ENCODE measurements at places on chromosomes 4 and X.

DNA sequence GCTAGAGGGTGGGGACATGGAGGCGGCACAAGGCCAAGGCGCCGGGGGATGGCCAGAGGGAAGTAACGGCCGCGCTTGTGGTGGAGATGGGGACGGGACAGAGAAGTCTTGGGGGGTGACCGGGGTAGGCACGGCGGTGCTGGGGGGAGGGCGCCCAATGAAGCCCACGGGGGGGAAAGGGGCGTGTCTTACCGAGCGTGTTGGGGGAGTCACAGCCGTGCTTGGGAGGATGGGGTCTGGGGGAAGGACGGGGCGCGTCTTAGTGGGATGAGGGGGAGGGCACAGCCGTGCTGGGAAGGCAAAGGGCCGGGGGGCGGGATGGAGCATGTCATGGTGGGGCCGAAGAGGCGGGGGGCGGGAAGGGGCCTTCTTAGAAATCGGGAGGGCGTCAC, 952 bp downstream of the ARSD start:
- peak overlapping the region; percentile 100 for H3K27ac ChIP-seq
- no peaks in the 10 kb centered on the region for H3K36me3 ChIP-seq
- H3K4me3 ChIP-seq, result peak overlapping the region; percentile 18

DNA sequence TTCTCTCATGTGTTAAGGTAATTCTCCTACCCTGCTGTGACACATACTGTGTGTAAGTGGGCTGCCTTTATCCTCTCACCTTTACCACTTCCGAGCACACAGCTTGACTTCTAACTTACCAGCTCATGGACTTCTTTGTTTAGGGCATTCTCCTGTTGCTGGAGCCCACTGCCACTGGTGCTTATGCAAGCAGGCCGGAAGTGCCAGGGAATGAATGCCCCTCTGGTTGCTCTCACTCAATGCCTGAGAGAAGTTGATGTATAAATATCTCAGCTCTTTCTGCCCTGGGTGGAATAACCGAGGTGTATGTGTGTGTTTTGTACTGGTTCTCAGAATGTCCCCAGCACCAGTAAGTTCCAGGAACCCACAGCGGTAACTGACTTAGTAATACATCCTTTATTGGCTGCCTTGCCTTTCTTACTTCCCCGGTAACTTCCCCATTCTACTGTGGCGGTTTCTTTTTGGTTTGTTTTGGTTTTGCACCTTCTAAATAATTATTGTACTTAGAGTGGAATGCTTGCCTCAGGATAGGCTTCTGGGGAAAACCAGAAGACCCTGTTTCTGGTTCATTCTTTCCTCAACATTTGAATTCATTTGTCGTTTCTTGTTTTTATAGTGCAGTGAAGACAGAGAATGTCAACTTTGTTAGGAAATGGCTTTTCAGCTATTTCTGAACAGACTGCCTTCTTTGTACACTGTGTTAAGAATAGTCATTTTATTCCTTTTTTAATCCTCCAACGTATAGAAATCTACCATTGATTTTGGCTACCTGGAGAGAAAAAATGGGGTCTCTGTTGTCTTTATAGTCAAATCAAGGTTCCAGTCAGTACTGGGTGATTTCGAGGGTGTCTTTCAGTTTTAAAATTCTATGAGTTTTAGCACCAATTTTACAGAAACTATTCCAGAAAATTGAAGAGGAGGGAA, 45.4 kb downstream of the CXorf58 start:
- no peak overlapping the region for H3K27ac ChIP-seq
- DNase-seq, result no peak
- H3K4me1 ChIP-seq, result no peaks in the 10 kb centered on the region
- no peaks in the 10 kb centered on the region for H3K36me3 ChIP-seq
- no peak overlapping the region for H3K4me3 ChIP-seq

DNA sequence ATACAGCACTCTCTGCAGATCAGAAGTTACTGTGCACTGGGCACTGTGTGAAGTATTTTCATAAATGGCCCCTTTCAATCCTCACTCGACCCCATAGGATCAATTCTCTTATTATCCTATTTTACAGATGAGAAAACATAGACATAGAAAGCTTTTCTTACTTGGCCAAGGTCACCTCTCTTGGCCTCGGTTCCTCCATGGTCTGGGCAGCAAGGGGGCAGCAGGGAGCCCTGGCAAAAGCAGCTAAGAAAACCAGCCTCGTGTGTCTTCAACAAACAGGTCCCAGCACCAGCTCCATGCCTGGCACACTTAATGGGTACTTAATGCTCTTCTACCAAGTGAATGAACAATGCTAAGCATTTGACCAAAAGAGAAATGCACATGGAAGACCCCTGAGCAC, 34.4 kb downstream of the BST1 start:
- H3K27ac ChIP-seq, result no peak overlapping the region
- H3K27me3 ChIP-seq, result no peaks in the 10 kb centered on the region
- H3K36me3 ChIP-seq, result no peaks in the 10 kb centered on the region
- H3K4me1 ChIP-seq, result no peaks in the 10 kb centered on the region
- no peak overlapping the region for H3K4me3 ChIP-seq
- no peak for DNase-seq

DNA sequence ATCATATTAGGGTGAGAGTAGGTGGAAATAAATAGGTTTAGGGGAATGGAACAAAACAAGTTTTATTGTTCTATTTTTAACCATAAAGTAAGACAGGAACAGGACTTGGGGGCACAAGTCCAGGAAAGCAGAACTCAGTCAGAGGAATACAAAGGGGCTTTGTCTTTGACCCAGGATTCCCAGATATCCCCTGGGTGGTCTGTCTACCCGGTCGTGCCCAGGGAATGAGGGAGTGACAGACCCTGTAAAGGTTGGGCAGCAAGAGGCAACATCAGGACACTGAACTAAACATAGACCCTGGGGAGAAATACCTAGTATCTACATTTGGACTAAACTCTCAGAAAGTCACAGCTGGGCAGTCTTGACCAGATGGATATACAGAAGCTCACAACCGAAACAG, 50.6 kb downstream of the PTCHD1 start:
- H3K27me3 ChIP-seq, result no peaks in the 10 kb centered on the region
- no peak for DNase-seq
- no peak overlapping the region for H3K4me3 ChIP-seq
- H3K27ac ChIP-seq, result peak overlapping the region; percentile 20
- no peaks in the 10 kb centered on the region for H3K36me3 ChIP-seq
- no peaks in the 10 kb centered on the region for H3K4me1 ChIP-seq

DNA sequence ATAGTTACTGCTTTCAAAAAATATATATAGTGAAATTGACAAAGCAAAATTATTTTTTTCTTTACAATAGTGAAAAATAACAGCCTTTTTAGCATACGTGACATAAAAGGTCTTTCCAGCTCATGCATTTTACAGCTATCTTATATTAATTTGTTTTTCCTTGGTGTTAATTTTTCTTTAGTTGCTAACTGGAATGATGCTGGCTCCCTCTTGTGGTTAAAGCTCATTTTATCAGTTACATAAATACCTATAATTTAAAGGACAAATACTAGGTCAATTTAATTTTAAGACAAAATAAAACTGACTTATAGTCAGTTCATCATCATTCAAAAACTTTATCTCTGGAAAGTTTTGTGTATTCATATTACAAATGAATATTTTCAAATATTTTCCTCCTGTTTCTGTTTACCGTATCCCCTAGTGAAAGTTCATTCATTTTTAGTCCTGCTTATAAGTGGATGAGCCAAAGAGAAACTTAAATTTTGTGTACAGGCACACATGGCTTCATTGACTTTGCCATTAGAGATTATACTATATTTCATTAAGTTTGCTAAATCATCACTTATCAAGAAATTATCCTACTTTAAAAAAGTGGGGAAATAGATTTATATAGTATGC, 9.9 kb upstream of the ANAPC4 start:
- H3K36me3 ChIP-seq, result no peaks in the 10 kb centered on the region
- DNase-seq, result peak; percentile 56
- H3K27ac ChIP-seq, result no peak overlapping the region
- no peaks in the 10 kb centered on the region for H3K27me3 ChIP-seq

DNA sequence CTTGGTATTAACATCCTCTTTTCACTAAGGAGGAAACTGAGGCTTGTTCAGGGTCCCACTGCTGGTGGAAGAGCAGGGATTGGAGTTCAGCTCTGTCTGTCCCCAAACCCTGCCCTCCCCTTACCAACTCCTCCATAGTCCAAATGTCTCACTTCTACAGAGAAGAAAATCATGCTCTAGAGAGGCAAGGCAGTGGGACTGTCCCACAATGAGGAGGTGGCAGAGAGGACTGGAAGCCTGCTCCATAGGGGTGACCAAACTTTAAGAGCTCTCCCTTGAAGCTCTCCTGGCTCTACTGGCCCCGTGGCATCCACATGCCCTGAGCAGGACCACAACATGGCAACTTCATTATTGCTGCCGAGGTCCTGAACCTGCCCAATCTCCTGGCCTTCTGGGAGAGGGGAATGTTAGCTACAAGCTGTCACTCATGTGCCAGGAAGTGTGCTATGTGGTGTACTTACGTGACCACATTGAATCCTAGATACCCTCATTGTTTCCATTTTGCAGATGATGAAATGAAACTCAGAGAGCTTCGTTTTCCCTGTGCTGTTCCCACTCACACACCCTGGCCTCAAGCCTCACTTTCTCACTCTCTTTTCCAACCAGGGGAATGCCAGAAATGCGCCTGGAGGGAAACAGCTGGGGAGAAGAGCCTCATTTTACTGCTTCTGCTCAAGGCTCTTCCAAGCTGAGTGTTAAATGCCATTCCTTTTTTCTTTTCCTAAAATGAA, 71.5 kb downstream of the ANAPC4 start:
- H3K27me3 ChIP-seq, result no peaks in the 10 kb centered on the region
- no peak for DNase-seq
- no peaks in the 10 kb centered on the region for H3K36me3 ChIP-seq
- H3K4me3 ChIP-seq, result no peak overlapping the region

GRCh38 chr4:101230801-101231426, 116.4 kb downstream of the PPP3CA start:
- no peaks in the 10 kb centered on the region for H3K4me1 ChIP-seq
- no peak for DNase-seq
- no peaks in the 10 kb centered on the region for H3K27me3 ChIP-seq
- no peak overlapping the region for H3K27ac ChIP-seq
- no peak overlapping the region for H3K4me3 ChIP-seq

DNA sequence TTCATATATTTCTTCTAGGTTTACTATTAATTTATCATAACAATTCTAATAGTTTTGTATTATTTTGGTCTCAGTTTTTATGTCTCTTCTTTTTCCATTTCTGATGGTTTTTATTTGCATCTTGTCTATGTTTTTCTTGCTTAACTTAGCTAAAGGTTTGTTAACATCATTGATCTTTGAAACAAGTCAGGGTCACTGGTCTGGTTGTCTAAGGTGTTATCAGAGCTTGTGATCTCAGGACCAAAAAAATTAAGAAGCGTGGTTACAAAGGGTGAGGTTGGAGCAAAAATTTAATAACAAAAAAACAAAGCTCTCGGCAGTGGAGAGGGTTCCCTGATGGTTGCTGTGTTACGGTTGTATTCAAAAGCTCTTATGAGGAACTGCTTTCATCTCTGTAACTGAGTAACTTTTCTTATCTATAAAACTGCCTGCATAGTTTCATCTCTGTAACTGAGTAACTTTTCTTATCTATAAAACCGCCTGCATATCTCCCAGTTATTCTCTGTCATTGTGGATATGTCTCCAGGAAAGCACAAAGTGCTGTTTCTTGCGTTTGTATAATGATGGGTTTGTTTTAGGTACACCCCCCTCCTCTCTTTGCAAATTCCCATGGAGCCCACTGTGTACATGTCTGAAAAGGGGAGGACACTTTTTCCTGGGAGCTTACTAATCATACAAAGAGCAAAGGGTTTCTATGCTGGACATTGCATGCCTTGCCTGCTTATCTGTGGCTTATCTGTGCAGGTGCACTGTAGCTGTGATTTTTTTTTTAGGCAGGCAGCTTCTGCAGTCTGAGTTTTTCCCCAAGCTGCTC, 62.4 kb upstream of the UGT2B15 start:
- H3K27ac ChIP-seq, result peak overlapping the region; percentile 82
- no peaks in the 10 kb centered on the region for H3K36me3 ChIP-seq
- DNase-seq, result peak; percentile 77

GRCh38 chr4:11250510-11250909, 178.2 kb downstream of the HS3ST1 start:
- no peaks in the 10 kb centered on the region for H3K27me3 ChIP-seq
- H3K36me3 ChIP-seq, result no peaks in the 10 kb centered on the region
- H3K4me3 ChIP-seq, result no peak overlapping the region
- no peak overlapping the region for H3K27ac ChIP-seq
- no peak for DNase-seq

GRCh38 chr4:34039766-34040165, 2204.5 kb downstream of the ARAP2 start:
- no peaks in the 10 kb centered on the region for H3K36me3 ChIP-seq
- no peak overlapping the region for H3K27ac ChIP-seq
- H3K27me3 ChIP-seq, result no peaks in the 10 kb centered on the region

DNA sequence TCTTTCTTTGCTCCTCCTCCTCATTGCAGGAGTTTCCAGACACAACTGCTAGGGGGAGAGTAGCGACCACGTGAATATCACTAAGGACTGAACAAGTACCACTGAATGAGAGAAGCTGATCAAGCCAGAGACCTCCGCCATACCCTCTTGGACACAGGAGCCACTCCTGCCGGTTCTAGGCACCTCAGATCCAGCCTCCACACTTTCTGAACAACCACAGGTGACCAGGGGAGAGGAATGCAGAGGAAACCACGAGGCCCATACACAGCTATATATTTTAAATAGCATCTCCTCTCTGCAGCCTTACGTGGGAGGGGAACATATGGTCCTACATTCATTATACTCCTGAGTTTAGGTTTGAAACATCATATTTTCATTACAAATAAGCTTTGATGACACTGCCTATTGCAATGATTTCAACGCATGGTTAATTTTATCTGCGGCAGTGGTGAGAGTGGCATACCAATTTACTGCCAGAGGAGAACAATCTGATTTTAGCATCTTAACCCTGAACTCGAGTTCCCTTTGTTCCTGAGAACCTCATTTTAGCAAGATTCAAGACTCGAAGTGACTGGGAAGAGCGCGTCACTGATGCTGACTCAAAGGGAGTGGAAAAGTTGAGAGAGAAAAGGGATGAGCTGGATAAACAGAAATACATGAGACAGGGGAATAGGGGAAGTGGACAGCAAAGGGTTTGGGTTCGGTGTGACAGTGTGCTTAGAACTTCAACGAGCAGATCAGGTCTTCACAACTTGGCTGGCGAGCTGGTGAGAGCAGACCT, 231.7 kb upstream of the PPARGC1A start:
- no peak for DNase-seq
- no peak overlapping the region for H3K27ac ChIP-seq
- H3K36me3 ChIP-seq, result no peaks in the 10 kb centered on the region
- H3K4me3 ChIP-seq, result no peak overlapping the region
- peaks cover 13% of the 10 kb centered on the region for H3K27me3 ChIP-seq

- no peaks in the 10 kb centered on the region for H3K36me3 ChIP-seq
- no peak for DNase-seq
- no peak overlapping the region for H3K27ac ChIP-seq
- no peaks in the 10 kb centered on the region for H3K27me3 ChIP-seq
- no peak overlapping the region for H3K4me3 ChIP-seq
Measured at GRCh38 chr4:79255793-79256192, 70.1 kb downstream of the NAA11 start.

DNA sequence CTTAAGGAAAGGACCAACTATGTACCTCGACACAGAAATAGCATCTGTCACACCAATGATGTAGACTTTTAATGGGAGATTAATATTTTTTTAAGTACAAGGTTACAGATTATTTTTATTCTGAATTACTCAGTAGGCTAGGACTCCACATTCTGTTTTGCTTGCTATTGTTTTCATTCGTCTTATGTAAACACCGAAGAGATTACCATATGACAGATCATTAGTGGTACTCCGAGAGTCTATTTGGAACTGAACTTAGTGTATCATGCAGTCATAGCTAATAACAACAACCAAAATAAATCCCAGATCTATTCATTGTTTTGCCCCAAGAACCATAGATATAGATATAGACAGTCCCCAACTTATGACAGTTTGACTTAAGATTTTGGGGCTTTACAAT, 139.7 kb upstream of the SPRY1 start:
- H3K27ac ChIP-seq, result no peak overlapping the region
- no peaks in the 10 kb centered on the region for H3K27me3 ChIP-seq
- no peak for DNase-seq
- H3K4me3 ChIP-seq, result no peak overlapping the region

All from hepatocyte (in vitro differentiated cells).